ENCODE measurements at places on chromosomes 1 and 21. TPM values are rescaled to one million over a fixed set of nuclear protein-coding genes. Genes with fewer than 3 reads are reported as not detected.

- no peaks in the 10 kb centered on the region for H3K36me3 ChIP-seq
- H3K27me3 ChIP-seq, result peaks cover 5% of the 10 kb centered on the region
- no peak overlapping the region for H3K27ac ChIP-seq
Observed at GRCh38 chr1:116185161-116185701, 74.0 kb downstream of the MAB21L3 start.

GRCh38 chr1:159951551-159951950, 2.5 kb downstream of the SLAMF9 start:
- peaks cover 5% of the 10 kb centered on the region for H3K4me1 ChIP-seq
- DNase-seq, result no peak
- H3K36me3 ChIP-seq, result no peaks in the 10 kb centered on the region
- H3K27ac ChIP-seq, result no peak overlapping the region

MROH7 gene
- total RNA-seq, result 1.1 TPM

RNF223 gene
- total RNA-seq, result 6.3 TPM

DNA sequence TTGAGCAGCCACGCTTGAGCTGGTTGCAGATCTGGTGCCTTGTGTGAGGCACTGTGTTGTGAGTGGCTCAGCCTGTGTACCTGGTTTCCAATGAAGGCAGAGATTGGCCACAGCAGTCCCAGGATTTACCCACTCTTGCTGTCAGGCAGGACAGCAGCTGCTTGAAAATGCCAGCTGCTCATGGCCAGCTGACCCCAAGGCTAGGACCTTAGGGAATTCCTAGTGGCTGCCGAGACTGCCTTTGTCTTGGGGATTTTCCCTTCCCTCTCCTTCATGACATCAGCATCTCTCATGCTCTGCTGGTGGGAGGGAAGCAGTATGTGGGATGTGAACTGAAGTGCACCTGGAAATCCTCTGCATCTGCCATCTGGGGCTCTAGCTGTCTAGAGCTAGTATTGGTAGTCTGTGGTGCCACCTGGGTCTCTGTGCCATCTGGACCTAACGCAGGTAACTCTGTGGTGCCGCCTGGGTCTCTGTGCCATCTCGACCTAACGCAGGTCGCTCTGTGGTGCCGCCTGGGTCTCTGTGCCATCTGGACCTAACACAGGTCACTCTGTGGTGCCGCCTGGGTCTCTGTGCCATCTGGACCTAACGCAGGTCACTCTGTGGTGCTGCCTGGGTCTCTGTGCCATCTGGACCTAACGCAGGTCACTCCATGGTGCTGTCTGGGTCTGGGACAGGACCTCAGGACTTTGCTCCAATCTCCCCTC, 3.8 kb upstream of the LRRC47 start:
- no peak for DNase-seq
- no peak overlapping the region for H3K27ac ChIP-seq

PKP1 gene
- 0.07 TPM for total RNA-seq

- H3K4me3 ChIP-seq, result no peak overlapping the region
- no peaks in the 10 kb centered on the region for H3K4me1 ChIP-seq
- peaks cover 16% of the 10 kb centered on the region for H3K27me3 ChIP-seq
- DNase-seq, result no peak
Observed at GRCh38 chr1:18443587-18444520, 36.9 kb upstream of the KLHDC7A start.

- H3K4me1 ChIP-seq, result no peaks in the 10 kb centered on the region
- no peak overlapping the region for H3K4me3 ChIP-seq
- DNase-seq, result no peak
- H3K27me3 ChIP-seq, result 0 out of 2 replicates have a peak, but pooled peaks cover 4% of the 10 kb centered on the region
- H3K36me3 ChIP-seq, result no peaks in the 10 kb centered on the region
Observed at GRCh38 chr1:5465281-5465711, 526.9 kb downstream of the NPHP4 start.

DNA sequence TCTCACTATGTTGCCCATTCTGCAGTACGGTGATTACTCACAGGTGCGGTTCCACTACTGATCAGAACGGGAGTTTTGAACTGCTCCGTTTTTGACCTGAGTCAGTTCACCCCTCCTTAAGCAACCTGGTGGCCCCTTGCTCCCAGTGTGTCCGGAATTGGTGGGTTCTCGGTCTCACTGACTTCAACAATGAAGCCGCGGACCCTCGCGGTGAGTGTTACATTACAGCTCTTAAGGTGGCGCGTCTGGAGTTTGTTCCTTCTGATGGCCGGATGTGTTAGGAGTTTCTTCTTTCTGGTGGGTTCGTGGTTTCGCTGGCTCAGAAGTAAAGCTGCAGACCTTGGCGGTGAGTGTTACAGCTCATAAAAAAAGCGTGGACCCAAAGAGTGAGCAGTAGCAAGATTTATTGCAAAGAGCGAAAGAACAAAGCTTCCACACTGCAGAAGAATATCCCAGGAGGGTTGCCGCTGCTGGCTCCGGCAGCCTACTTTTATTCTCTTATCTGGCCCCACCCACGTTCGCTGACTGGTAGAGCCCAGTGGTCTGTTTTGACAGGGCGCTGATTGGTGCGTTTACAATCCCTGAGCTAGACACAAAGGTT, 17.6 kb upstream of the PARP1 start:
- no peaks in the 10 kb centered on the region for H3K27me3 ChIP-seq
- no peak for DNase-seq
- no peak overlapping the region for H3K4me3 ChIP-seq
- H3K36me3 ChIP-seq, result no peaks in the 10 kb centered on the region
- peaks cover 8% of the 10 kb centered on the region for H3K4me1 ChIP-seq

LMOD1 gene
- 0.12 TPM for total RNA-seq

TSPEAR gene
- not detected for total RNA-seq

HMGCS2 gene
- 0.20 TPM for total RNA-seq

DMBX1 gene
- 4.3 TPM for total RNA-seq

GRCh38 chr1:99697580-99697979, 51.7 kb downstream of the PALMD start:
- H3K4me1 ChIP-seq, result no peaks in the 10 kb centered on the region
- no peaks in the 10 kb centered on the region for H3K27me3 ChIP-seq
- H3K4me3 ChIP-seq, result no peak overlapping the region
- H3K27ac ChIP-seq, result no peak overlapping the region
- no peak for DNase-seq

DNA sequence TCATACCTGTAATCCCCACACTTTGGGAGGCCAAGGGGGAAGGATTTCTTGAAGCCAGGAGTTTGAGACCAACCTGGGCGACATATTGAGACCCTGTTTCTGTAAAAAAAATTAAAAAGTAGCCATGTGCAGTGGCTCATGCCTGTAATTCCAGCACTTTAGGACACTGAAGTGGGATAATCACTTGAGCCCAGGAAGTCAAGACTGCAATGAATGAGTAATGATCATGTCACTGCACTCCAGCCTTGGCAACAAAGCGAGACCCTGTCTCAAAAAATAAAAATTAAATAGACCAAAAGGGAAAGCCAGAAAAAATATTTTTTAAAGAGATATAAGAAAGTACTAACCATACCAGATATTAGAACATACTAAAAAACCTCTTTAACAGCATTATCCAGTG, 44.7 kb upstream of the LYPLAL1 start:
- H3K4me3 ChIP-seq, result no peak overlapping the region
- H3K36me3 ChIP-seq, result no peaks in the 10 kb centered on the region
- no peaks in the 10 kb centered on the region for H3K4me1 ChIP-seq
- H3K27me3 ChIP-seq, result no peaks in the 10 kb centered on the region
- no peak for DNase-seq

TMEM125 gene
- total RNA-seq, result 13.9 TPM

Data from HCT116 (cell line).